ENCODE measurements at places on chromosomes 4 and X.
A peak's percentile ranks its signal among the peaks of the same experiment; 100 is the strongest.

GRCh38 chrX:19839770-19840254, 47.6 kb downstream of the SH3KBP1 start:
- DNase-seq: no peak

GRCh38 chr4:38710053-38710452, 46.1 kb downstream of the KLF3 start:
- DNase-seq: no peak

- DNase-seq: no peak
Measured at GRCh38 chr4:163665521-163666331, 171.2 kb downstream of the TMA16 start.

DNA sequence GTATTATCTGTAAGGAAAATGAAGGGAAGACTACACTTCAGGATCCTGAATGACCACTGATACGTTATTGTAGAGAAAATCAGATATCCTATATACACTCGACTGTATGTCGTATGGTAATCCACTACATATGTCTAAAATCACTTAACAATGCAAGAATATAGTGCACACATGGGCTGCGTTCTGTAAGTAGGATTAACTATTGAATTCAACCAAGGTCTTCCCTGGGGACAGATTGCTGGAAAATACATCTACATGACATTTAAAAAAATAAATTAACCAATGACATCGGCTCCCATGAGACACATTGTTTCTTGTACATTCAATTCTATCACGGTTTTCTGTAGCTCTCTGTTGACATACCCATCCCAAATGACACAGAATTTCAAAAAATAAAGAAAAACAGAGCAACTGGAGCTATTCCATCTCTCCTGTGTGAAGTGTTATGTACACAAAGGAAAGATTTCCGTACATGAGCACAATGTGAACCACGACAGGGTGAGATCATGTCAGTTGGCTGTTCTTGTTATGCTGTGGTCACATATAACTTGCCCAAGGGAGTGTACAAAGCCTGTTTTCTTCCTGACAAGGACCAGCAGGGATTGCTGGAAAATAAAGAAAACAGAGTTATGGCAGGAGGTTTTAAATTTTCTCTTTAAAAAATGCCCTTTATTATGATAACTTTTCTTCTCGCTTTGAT, 6.1 kb downstream of the ENOX2 start:
- no peak for DNase-seq

DNA sequence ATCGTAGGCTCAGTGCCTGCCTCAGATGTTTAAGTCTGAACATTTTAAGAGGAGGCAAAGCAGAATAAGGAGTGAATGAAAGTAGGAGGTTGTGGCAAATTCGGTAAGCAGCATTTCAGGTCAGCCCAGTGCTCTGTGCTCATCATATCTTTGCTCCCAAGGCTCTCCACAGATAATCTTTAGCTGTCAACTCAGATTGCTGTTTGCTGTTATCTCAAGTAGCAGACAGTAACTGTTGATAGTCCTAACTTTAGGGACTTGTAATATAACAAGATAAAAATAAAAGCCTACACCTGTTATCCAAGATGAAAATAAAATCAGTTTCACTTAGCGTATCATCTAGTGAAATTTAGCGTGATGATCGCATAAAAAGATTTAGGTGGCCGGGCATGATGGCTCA, 18.6 kb upstream of the CLTRN start:
- DNase-seq: no peak

DNA sequence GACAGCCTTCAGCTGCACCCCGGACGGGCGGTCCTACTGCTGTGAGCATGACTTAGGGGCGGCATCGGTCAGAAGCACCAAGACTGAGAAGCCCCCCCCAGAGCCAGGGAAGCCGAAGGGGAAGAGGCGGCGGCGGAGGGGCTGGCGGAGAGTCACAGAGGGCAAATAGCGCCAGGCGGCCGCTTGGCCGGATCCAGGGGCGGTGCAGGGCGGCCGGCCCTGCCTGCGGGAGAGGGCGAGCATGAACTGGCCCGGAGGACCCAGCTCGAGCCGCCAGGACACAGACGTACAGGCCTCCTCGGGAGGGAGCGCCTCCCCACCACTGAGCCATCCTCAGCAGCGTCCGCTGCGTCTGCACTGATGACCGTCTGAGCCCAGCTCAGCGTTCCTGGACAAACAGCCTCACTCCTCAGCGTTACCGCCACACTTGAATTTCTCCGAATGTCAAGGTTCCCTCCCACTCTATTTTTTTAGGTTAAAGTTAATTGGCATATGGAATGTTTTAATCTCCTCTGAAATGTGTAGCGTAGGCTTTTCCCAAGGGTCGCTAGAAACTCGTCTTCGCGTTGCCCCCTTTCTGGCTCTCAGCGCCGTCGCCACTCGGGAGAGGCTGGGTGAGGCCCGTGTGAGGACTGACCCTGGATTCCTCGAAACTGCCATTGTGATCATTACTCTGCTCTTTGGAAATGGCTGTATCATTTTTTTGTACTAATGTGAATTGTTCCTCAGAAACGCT, 29.9 kb downstream of the NELFA start:
- DNase-seq: no peak

DNA sequence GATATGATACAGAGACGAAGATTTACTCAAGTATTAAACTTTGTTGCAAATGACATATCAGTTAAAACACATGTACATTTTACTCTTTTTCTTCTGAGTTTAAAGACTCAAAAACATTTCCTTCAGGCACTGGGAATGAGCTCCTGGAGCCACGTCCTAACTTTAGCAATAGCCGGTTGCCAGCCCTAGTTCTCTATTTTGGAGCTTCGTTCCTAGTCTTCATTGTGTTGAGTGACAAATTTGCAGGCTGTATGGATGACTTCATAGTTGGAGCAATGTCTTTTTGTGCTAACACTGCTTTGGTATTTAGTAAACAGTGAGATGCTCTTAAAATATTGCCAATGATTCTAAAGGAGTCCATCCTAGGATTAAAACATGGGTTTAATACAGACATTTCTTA, 190.9 kb downstream of the FAT4 start:
- DNase-seq: no peak

DNA sequence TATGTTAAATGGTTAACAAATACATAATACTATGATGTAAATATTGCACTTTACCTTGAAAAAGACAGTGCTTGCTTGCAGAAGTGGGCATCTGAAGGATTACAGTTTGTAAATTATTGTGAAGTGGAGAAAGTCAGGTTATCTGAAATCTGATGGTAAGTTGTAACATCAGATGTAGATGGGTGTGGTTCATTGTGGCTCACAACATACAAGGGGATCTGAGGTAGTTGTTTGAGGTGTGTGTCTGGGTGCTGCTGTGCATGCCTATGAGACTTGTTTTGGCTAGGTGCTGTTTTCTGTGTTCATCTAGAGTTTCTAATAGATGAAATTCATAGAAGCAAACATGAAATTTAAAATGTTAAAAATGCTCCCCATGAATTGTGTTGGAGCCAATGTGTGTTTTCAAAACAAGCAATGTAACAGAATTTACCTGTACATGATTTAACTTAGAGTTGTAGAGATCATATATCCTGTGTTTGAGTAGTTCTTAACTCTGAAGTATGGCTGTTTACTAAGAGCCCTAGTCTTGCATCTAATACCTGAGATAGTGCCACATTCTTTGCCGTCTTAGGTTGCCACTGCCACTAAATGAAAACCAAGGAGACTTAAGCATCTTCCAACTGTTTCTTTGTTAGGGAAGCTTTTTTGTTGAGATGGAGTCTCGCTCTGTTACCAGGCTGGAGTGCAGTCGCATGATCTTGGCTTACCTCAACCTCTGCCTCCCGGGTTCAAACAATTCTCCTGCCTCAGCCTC, 11.9 kb upstream of the NDUFC1 start:
- DNase-seq: no peak

GRCh38 chr4:7788694-7789425, 150.8 kb downstream of the AFAP1 start:
- no peak for DNase-seq

- peak; percentile 87 for DNase-seq
Measured at GRCh38 chr4:142940425-142941330, 94.6 kb upstream of the INPP4B start.

DNA sequence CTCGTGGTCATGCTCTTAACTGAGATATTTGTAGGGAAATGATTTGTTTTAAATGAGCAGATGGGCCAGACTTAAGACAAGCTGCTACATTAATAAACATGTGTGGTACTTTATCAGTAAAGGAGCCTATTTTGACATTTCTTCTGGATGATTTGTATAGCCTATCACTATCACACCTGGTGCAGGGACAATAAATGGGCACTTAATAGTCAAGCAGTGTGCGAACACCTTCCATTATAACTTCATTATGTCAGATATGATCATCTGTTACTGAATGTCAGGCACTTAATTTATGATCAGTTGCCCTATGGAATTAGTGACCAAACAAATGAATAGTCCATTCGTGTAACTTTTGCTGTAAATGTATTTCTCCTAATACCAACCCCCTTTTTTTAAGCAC, 628.8 kb downstream of the ADGRL3 start:
- DNase-seq: no peak

DNA sequence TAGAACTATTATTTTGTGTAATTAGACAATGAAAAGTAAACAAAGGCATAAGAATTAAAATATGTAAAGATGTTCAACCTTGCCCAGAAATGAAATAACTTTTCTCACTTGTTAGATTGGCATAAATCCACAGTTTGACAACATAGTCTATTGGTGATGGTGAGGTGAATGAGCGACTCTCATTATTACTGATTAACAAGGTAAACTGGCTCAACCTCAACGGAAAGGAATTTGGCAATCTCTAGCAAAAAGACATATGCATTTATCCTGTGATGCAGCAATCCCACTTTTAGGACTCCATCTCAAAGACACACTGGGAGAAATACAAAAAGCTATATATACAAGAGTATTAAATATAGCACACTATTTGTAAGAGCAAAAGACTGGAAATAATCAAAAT, 22.3 kb downstream of the UBA6 start:
- no peak for DNase-seq

GRCh38 chrX:152915541-152916241, 17.8 kb downstream of the ZNF185 start:
- no peak for DNase-seq

- DNase-seq: no peak
Measured at GRCh38 chr4:165828928-165829327, 44.1 kb upstream of the TLL1 start.

DNA sequence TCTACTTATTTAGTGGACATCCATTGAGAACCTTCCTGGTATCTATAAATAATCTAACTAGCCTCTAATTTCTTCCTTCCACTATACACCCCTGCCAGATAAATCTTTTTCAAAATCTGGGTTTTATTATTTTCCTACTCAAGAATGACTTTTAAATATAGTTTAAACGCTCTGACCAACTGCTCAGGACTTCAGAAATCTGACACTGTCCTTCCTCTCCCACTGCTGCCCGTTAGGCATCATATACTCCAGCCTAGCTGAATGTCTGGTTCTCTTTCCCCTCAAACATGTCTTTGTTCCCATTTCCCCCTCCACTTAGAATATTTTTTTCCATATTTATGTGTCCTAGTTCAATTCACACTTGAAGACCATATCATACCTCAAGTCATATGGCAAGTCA, 35.2 kb upstream of the CBLL2 start:
- no peak for DNase-seq

DNA sequence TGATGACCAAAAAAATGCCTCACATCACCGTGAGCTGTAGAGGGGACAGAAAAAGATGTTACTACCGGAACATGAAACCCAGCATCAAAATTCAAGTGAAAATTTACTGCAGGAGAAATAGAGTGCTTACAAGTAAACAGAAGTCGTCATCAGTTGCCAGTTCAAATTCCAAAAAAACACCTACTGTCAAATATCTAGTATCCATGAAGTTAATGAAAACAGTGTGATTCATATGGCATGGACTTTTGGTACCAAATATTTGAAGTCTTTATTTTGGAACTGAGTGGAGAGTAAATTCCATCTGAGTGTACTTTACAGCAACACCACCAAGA, 388.9 kb upstream of the SPOCK3 start:
- no peak for DNase-seq
